ENCODE measurements at places on chromosomes 4 and X.
A peak's percentile ranks its signal among the peaks of the same experiment; 100 is the strongest.

- no peak for DNase-seq
Measured at GRCh38 chrX:150365990-150366911, 3.1 kb downstream of the MAMLD1 start.

GRCh38 chrX:53714580-53715345 is 28.2 kb upstream of the HUWE1 start:
- no peak for DNase-seq

GRCh38 chr4:62835631-62836030 is 1573.6 kb downstream of the TECRL start:
- no peak for DNase-seq

DNA sequence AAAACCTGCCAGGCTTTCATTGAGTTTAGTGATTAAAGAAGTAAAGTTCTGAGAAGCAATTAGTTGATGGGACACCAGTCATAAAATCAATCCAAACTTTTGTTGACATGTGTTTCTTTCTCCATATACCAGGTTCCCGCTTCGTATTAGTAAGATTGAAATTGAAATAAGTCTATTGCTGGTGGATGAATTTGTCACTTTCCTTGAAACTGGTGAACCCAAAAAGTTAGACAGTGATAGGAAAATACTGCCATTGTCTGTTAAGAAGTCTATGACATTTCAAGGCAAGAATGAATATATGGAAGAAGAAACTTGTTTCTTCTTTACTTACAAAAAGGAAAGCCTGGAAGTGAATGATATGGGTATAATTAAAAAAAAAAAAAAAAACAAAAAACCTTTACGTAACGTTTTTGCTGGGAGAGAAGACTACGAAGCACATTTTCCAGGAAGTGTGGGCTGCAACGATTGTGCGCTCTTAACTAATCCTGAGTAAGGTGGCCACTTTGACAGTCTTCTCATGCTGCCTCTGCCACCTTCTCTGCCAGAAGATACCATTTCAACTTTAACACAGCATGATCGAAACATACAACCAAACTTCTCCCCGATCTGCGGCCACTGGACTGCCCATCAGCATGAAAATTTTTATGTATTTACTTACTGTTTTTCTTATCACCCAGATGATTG is at the start of gene CD40LG:
TSS of gene CD40LG (plus strand) at position 482 of the 684 bp plus-strand sequence. CDS start at position 573, 91 bp downstream.
- no peak for DNase-seq

DNA sequence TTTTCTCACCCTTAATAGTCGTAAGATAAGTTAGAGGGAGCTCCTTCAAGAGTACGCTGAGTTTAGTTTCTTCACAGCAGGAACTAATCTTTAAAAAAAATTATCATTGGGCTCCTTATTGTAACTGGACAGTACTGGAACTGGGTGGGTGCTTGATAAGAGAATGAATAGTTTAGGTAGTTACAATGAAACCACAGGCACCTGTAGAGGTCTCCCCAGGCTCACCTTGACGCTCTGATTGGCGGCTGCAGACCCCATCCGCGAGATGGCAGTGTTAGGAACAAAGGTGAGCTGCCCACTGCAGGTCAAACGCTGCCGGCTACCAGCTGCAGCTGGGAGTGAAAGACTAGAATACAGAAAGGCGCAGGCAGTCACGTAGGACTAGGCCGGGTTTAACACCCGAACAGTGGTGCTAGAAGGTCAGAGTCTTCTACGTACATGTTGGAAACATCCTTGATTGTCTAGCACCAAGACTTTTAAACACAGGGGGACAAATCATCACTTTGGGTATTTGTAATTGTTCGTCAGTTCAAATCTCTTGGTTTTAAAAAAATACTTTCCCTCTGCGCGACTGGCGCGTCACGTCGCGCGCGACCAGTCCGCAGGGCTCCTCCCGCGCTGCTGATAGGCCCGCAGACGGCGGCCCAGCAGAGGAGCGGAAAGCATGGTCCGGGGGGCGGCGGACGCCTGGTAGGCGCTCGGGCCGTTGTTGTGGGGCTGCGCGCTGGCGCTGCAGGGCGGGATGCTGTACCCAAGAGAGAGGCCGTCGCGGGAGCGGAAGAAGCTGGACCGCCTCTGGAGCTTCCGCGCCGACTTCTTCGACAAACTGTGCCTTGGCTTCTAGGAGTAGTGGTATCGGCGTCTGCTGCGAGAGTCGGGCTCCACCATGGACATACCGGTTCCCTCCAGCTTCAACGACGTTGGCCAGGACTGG is 45.6 kb downstream of the SMARCA5 start:
- peak; percentile 55 for DNase-seq
